ENCODE measurements at places on chromosomes 11 and 22.

- DNase-seq: no peak
Observed at GRCh38 chr11:26994631-26995095, 751 bp downstream of the FIBIN start.

GRCh38 chr11:59289356-59290181 lies 69.1 kb upstream of the OR5AN1 start:
- DNase-seq: no peak

DNA sequence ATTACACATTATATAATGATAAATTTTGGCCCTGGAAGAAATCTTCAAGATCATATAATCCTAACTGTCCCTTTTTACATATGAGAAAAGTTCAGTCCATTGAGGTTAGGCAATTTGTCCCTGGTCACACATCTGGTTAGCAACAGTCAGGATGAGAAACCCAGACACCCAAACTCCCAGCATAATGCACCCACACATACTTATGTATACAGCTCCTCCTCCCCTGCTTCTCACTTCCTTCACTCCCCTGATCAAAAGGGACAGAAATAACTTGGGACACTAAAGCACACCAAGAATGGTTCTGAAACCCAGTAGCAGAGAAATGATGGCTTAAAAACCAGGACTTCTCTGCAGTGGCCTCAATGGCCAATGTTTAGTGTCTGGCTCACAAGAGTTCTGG lies 11.1 kb downstream of the NUMA1 start:
- DNase-seq: no peak

DNA sequence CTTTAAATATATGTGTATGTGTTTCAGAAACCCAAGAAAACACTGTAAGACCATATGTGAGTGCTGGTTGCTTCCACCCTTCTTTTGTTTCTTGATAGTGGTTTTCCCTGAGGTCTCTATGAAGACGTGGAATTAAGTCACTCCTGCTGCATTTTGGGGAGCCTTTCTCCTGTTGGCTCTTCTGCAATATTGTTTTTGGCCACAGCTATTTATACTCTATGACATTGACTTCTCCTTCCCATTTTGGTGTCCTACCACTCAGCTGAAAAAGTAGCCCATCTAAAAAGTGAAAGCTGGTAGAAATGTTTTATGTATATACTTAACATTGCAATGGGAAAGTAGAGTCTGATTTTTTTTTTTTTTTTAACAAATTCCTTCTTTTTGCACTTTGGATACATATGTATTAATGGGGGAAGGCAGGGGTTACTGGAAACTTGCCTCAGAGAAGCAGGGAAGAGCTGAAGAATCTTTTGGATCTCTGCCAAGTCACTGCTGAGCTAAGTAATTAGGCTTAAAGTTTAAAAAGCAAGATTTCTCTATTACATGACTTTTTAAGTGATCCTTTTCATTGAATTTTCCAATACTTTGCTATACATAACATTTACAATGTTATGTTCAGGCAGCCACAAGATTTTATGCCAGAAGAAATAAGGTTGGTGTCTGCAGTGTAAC lies 1.8 kb downstream of the TTC17 start:
- DNase-seq: no peak

GRCh38 chr11:8060801-8061554 lies 20.0 kb upstream of the TUB start:
- no peak for DNase-seq

Measured in stimulated activated CD4-positive, alpha-beta T cell treated with anti-CD3 and anti-CD28 coated beads, TNF-alpha, amount 100 ng/mL, for 1 hour (primary cell).